ENCODE measurements at places on chromosomes 1 and 21.

DNA sequence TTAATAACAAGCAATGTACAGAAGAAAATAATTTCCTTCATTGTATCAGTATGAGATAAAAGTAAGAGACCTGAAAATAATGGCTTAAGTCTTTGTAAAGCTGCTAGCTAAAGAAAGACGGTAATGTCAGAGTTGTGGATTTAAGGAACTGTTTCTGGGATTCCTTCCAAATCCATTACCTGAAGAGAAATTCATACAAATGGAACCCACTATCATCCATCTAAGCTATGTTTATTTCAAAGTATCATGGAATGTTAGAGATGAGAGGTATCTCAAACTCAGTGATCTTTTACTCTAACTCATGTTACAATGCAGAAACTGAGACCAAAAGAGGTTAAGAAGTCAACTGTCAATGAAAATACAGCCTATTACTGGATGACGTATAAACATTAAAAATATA, 197.7 kb downstream of the DENND1B start:
- no peak for DNase-seq

- no peak for DNase-seq
Observed at GRCh38 chr1:206708882-206709281, 24.2 kb downstream of the MAPKAPK2 start.

DNA sequence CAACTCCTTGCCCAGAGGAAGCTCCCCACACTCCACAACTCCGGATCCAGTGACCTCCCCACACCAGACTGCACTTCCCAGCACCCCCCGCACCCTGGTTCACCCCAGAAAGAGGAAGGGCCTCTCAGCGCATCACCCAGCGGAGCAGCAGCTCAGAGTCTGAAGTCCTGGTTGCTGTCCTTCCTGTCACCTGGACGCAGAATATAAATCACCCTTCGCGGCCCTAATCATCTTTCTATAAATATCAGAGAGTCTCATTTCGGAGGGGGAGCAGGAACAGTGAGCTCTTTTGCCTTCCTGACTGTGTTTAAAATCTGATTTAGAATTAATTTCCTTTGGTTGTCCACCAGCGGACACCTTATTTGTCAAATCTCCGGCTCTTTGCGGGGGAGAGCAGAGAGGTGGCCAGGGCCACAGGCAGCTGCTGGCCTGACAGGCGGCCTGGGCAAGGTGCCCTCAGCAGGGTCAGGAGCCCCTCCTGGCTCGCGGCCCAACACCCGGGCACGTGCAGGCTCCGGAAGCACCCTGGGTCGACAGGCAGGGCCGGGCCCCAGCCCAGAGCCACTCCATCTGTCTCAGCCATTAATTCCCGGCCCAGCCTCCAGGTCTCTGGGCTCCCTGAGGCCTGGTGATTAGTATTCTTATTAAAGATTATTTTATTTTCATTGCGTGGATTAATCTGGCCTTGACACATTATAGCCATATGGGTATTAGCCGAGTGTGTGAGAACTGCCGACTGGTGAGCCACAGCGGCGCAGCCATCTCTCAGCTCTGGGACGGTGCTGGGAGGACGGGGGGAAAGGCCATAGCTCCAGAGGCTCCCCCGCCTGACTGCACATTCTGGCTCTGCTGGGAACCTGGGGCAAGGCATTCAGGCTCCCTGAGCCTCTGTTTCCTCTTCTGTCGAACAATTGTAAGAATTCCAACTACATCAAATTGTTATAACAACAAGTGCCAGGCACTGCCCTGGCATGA, 19.7 kb downstream of the EPHA8 start:
- DNase-seq = no peak

DNA sequence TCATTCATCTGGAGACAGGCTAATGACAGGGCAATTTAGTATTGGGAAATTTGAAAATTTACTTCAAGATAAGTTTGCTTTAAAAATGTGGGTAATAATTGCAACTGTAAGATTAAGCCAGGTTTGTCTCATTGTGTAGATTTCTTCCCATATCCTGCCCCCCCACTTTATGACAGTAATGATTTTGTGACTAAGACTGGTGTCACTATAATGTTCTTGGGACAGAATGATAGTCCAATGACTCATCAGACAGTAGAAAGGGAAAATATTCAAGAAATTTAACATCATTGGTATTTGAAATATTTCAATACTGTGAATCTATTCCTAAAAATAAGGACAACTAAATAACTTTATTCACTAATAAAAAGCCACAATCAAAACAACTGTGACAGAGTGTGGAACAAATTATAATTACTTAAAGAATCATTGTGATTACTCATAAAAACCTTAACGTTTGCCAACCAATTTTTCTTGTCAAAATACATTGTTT, 36.7 kb downstream of the FH start:
- no peak for DNase-seq

DNA sequence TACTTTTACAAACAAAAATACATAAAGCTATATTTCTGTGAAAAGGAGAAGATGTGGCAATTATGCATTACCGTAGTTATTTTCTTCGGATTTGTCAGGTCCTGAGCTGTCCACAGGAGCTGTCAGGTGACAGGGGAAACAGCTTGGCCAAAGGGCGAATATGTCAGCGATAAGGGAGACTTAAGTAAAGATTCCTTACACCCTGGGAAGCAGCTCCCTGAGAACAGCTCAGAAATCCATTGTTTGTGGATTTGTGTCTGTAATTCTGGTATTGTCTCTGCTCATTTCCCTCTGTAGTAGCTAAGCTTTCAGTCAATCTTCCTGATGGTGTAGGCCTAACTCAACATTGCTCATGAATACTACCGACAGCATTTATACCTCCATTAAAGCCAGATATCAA, 7.1 kb upstream of the CD34 start:
- no peak for DNase-seq

- DNase-seq = no peak
Observed at GRCh38 chr1:232273011-232273410, 356.9 kb downstream of the SIPA1L2 start.

DNA sequence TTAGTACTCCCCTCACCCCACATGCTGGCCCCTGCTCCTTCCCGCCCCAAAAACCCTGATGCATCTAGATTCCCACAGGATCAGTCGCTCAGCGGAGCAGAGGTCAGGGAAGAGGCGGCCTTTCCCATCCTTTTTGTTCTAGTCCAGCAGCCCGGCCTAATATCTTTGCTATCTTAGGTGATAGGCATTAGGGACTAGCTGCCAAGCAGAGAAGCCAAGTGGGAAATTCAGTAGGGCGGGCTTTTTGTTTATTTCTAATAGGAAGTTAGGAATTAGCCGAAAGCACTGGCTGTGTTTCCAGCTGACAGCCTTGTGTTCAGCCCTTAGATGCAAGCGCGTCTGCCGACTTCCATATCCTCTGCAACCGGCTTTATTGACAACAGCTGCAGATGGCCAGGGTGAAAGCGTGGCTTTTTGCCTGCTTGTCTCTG, 59.0 kb upstream of the BCAR3 start:
- DNase-seq = no peak

- no peak for DNase-seq
Observed at GRCh38 chr21:44013380-44014088, 1.4 kb downstream of the TRAPPC10 start.

DNA sequence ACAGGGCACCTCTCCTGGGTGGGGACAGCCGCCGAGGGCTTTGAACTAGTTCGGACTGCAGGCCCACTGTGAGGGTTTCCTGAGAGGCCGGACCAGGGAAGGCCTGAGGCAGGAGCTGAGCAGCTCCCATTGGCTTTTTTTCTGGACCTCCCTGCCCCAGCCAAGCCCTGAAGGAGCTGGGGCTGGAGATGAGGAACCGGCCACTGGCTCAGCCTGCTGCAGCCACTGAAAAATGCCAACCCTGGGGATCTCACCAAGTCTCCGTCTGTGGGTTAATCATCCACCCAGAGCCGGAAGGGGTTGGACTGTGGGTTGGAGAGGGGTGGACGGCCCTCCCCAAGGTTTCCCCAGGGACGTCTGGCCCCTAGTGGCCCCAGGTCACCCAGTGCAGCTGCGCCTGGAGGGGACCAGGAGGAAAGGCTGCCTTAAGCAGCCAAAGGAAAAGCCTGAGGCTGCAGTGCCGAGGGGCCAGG, 2.5 kb downstream of the VWA1 start:
- DNase-seq = no peak

- no peak for DNase-seq
Observed at GRCh38 chr1:71561206-71561605, 480.4 kb upstream of the ZRANB2 start.

GRCh38 chr1:21205416-21205815, 28.7 kb upstream of the EIF4G3 start:
- no peak for DNase-seq

DNA sequence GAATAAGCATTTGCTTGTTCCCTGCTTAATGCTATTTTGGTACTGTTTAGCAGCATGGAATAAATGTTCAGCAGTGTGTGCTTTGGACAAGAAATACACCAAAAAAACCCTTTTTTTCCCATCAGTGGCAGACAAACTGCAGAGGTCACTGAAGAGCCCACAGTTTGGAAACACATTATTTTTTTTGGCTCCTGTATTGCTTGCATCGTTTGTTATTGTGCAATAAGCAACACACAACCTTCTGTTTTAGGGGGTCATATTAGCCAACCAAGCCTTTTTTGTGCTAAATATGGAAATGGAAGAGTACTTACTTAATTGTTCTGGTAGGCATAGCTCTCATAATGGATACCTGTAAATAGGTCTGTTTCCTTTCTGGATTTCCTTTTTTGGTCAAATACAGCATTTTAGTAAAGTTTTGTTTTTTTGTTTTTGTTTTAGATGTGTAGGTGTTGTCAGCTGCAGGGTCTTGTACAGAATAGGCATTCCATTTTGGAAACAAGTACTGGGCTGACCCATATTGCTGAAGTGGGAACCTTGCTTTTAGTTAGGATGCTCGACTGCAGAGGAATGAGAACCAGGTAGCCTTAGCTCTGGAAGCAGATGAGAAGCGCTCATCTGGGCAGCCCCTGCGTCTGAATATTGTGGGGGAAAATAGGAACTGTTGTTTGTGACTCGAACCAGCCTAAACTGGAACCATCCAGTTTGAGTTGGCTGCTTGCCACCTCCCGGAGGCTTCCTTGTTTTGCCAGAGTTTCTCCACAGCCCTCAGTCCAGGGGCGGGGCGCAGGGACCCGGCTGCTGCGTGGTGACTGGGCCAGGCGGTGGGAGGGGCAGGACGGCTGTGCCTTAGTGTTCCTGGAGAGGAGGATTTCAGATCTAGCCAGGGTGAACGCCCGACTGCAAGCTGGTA, 38.4 kb downstream of the SPEN start:
- peak; percentile 13 for DNase-seq

GRCh38 chr1:180945151-180945550, 32.5 kb downstream of the KIAA1614 start:
- no peak for DNase-seq

DNA sequence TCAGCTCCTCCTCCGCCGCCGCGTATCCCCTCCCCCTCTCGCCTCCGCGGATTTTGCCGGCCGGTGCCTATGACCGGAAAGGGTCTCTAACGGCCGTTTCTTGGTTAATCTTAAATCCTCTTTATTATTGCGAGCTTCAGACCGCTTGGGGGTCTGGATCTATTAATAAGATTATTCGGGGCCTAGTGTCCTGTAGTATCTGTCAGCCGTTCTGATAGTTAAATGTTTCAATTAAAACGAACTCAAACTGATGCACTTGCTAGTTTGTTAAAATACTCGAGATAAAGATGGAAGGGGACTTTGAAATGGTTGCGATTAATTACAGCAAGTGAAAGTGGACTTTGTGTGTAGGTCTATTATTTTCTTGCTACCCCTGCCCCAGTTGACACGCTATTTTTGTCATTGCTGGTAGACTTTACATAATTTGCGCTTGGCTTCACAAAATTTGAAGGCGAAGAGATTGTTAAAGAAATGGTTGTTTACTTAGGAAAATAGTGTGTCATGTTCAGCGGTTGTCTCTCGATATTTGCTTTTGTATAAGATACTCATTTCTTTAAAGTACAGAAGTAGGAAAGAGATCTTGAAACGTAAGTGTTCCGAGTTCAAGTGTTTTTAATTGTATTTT, 779 bp downstream of the SON start:
- DNase-seq = no peak

DNA sequence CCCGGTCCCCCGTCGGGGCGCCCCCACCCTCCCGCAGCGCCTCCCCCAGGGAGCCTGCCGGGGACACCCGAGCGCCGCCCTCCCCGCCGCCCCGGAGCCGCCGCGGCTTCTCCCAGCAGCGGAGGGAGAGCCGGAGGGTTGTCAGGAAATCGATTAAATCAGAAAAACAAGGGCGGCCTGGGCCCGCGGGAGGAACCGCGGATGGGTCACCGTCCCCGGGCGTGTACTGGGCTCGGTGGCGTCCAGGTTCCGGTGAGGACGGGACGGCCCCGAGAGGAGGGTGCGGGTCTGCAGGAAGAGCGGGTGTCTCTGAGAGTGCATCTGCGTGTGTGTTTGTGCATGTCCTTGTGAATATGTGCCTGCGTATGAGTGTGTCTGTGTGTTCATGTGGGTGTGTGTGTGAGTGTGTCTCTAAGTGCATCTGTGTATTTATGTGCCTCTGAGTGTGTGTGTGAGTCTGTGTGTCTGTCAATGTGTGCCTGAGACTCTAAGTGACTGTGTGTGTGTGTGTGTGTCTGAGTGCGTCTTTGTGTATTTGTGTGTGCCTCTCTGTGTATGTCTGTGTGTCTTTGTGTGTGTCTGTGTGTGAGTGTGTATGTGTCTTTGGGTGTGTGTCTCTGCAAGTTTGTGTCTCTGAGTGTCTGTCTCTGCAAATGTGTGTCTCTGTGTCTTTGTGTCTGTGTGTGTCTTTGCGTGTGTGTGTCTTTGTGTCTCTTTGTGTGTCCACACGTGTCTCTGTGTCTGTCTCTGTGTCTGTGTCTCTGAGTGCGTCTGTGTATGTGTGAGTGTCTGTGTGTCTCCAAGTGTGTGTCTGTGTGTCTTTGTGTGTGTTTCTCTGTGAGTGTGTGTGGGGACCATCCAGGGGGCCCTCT, 1.1 kb downstream of the SPSB1 start:
- DNase-seq = peak; percentile 9

DNA sequence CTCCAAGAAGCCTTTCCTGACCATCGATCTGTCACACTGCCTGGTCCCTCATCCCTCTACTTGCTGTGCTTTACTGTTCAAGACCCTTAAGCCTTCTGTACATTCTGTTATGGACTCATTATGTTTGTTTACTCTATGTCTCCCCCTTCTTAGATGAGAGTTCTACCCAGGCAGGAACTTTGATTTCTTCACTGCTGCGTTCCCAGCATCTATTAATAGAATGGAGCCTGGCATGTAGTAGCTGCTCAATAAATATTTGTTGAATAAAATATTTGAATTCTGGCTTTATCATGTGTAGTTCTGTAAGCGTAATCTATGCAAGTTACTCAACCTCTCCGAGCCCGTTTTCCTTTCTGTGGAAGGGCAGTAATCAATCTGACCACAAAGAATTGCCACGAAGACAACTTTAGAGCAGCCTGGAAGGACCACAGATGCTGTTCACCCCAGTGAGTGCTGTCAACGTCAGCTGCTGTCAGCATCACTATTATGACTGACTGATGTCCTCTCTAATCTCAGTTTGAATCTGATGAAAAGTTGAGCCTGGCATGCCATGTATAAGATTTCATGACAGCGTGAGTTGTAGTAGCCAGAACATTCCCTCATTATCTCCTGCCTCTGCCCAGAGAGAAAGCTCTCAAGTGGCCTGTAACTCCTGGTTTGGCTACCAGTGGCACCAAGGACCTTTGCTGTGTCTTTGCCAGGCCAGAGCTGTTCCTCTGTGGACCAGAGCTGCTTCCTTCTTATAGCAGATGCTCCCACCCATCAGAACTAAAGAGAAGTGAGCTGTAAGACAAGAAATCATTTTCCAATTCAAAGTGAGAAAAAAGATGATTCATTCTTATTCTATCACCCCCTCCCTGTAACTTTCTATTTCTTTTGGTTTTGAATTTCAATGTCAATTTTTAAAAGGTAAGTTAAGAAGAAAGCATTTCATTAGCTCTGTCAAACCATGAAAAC, 94.5 kb downstream of the PRDM2 start:
- DNase-seq = no peak
